Transverse colon (tissue), 4 donors: ENCODE measurements at places on chromosomes 12 and 14. TPM values are rescaled to one million over a fixed set of nuclear protein-coding genes. Genes with fewer than 3 reads are reported as not detected.

- H3K36me3 ChIP-seq, result no peaks in the 10 kb centered on the region
- peak overlapping the region; percentile 55 for H3K4me3 ChIP-seq
- H3K27ac ChIP-seq, result peak overlapping the region; percentile 98
- H3K4me1 ChIP-seq, result peaks cover 10% of the 10 kb centered on the region
These were observed 575 bp downstream of the L2HGDH start for GRCh38 chr14:50311337-50311971.

- H3K4me3 ChIP-seq, result no peak overlapping the region
- no peaks in the 10 kb centered on the region for H3K27me3 ChIP-seq
- H3K36me3 ChIP-seq, result no peaks in the 10 kb centered on the region
- no peaks in the 10 kb centered on the region for H3K4me1 ChIP-seq
- DNase-seq, result no peak
These were observed 717.8 kb upstream of the SEL1L start for GRCh38 chr14:82251494-82251893.

- no peaks in the 10 kb centered on the region for H3K36me3 ChIP-seq
- no peaks in the 10 kb centered on the region for H3K4me1 ChIP-seq
- no peak overlapping the region for H3K4me3 ChIP-seq
- peaks cover 53% of the 10 kb centered on the region for H3K27me3 ChIP-seq
These were observed 42.1 kb upstream of the CHGA start for GRCh38 chr14:92880851-92881250.

GRCh38 chr14:20798318-20798717, 4.3 kb downstream of the RNASE1 start:
- no peaks in the 10 kb centered on the region for H3K36me3 ChIP-seq
- no peak for DNase-seq

DNA sequence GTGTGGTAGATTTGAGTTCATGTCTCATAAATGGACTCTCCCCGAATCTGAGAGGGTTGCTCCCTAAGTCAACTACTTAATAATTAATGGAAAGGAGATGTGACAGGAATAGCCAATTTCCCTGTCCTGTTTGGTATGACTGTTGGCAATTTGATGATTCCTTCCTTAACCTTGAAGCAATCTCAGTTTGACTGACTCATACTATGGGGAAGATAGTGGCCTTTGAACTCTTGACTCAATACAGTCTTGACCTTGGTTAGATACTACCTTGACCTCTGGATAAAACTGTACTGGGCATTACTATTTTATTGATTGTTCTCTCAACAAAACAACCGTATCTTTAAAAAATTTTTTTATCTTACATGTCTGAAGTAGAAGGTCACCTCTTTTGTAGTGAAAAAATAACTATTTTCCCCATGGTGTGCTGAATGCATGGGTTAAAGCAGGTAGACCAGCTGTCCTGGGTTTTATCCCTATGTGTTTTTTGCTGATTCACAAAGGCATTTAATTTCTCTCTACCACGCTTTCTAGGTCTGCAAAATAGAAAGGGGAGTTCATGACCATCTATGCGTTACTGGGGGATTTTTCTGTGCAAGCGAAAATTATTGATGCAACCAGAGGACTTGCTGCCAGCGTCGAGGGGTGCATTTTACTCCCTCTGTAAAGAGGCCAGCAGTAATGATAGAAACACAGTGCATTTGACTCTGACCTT, 80.1 kb downstream of the ETV6 start:
- no peaks in the 10 kb centered on the region for H3K36me3 ChIP-seq
- H3K4me3 ChIP-seq, result no peak overlapping the region
- no peaks in the 10 kb centered on the region for H3K27me3 ChIP-seq

Gene E2F7
- not detected for total RNA-seq

- H3K36me3 ChIP-seq, result no peaks in the 10 kb centered on the region
- H3K4me3 ChIP-seq, result no peak overlapping the region
- DNase-seq, result no peak
- H3K27me3 ChIP-seq, result no peaks in the 10 kb centered on the region
These were observed 174.4 kb downstream of the PTPRO start for GRCh38 chr12:15496738-15497137.

Gene BICDL1
- 8.5 TPM for total RNA-seq

- no peak for DNase-seq
- no peaks in the 10 kb centered on the region for H3K36me3 ChIP-seq
- no peak overlapping the region for H3K4me3 ChIP-seq
- H3K4me1 ChIP-seq, result peaks cover 15% of the 10 kb centered on the region
- no peak overlapping the region for H3K27ac ChIP-seq
- peaks cover 85% of the 10 kb centered on the region for H3K27me3 ChIP-seq
These were observed 7.8 kb downstream of the WNT1 start for GRCh38 chr12:48985901-48986300.

DNA sequence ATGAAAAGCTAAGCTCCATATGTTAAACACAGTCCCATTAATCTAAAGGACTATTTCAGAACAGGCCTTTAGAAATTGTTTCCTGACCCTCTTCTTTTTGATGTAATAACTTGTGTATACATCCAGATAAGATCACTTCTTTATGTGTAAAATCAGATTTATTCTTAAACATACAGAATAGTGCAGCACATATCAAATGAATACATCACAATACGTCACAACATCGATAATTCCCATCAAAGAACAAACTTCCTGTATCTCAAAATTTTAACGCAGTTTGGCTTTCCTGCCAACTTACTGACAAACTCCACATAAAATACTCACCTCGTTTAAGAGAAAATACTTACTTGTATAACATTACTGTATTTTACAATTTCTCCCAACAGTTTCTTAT, 108.7 kb downstream of the ITPR2 start:
- no peaks in the 10 kb centered on the region for H3K36me3 ChIP-seq
- H3K27ac ChIP-seq, result peak overlapping the region; percentile 59

Gene CIROP
- not detected for total RNA-seq

Gene YEATS4
- 10.5 TPM for total RNA-seq

DNA sequence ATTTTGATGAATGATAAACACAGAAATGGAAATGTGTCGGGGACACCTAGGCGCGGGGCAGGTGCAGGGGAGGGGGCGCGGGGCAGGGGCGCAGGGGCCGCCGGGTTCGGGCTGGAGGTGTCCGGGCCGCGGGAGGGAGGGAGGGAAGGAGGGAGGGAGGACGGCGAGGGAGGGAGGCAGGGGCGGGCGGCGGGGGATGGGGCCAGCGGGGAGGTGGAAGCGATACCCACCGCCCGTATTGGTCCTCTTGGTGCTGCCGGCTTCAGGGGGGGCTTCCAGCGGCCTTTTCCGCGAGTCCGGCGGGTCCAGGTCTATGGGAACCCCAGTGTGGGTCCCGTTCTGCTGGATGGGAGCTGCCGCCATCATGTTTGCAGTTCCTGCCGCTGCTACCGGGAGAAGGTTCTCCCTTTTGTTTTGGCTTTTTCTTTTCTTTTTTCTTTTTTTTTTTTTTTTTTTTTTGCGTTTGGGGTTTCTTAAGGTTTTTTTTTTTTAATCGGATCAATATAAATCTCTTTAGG, 703 bp downstream of the NOVA1 start:
- peak; percentile 13 for DNase-seq
- H3K27me3 ChIP-seq, result no peaks in the 10 kb centered on the region
- H3K4me1 ChIP-seq, result peaks cover 2% of the 10 kb centered on the region
- H3K27ac ChIP-seq, result peak overlapping the region; percentile 87
- H3K4me3 ChIP-seq, result peak overlapping the region; percentile 63

DNA sequence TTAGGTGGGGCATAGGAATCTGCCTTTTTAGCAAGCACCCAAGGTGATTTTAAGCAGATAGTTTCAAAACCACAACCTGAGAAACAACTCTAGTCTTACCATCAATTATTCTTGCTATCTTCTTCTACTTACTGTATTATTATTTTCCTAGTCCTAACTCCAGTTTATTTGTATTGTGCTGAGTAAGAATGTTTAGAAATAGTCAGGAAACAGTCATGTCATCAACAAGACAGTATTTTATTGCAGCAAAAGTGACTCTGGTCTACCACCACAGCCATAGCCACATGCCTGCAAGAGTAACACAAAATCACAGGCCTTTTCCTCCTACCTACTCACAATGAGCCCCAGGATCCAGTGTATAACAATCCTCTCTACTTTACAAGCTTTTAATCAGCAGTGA, 46.3 kb upstream of the FLRT2 start:
- H3K4me3 ChIP-seq, result no peak overlapping the region
- no peak for DNase-seq
- H3K27me3 ChIP-seq, result no peaks in the 10 kb centered on the region
- peaks cover 10% of the 10 kb centered on the region for H3K4me1 ChIP-seq
